ENCODE measurements at places on chromosomes 12 and 14.

- no peak for DNase-seq
These were observed 275.8 kb downstream of the ATP23 start for GRCh38 chr12:58217130-58217529.

- no peak for DNase-seq
These were observed 18.1 kb downstream of the JDP2 start for GRCh38 chr14:75445963-75446362.

DNA sequence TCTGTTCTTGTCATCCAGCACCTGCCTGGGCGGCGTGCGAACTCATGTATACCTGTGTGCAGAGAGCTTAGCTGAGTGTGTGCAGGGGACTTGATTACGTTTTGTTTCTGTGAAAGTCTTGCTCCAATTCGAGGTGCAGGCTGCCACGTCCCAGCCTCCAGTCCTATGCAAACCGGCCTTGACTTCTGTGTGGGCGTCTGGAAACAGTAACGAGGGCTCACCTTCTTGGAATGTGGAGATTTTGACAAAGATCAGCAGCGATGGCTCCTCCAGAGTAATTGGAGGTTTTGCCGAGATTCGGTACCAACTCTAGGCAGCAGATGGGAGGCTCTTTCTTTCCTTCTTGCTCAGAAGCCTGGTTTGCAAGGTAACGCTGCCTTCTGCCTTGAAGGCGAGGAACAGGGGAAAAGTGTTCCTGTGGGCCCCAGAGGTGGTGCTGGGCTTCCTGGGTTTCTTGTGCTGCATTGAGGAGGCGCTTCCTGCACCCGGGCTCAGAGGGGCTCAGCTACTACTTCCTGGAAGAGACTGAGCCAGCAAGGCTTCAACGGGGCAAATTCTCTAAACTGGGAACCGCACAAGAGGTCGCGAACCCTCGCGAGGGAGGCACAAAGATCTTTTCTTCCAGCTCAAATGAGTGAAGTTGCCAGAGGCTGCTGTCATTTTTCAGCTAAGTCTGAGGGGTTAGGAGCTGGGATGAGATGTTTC lies 249.0 kb downstream of the AACS start:
- no peak for DNase-seq

- DNase-seq = no peak
These were observed 23.4 kb upstream of the STON2 start for GRCh38 chr14:81423504-81423903.

DNA sequence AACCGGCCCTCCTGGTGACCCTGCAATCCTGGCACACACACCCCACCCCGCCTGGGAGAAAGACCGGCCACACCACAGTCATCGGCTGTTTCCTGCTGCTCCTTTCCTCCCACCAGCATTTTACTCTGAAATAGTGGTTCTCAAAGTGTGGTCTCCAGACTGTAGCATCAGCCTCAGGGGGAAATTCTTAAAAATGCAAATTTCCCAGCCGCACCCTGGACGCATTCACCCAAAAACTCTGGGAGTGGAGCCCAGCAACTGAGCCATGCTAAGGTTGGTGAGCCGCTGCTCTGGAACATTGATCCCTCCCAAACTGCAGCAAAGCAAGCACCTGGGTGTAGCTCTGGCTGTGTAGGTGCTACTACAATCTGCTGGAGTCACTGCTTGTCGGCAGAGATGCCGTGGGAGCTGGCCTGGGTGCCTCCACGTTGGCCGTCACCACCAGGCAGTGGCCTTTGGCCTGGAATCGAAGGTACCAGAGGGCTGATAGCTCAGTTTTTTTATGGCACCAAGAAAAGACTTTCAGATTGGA lies 38.4 kb upstream of the BCL2L14 start:
- no peak for DNase-seq

DNA sequence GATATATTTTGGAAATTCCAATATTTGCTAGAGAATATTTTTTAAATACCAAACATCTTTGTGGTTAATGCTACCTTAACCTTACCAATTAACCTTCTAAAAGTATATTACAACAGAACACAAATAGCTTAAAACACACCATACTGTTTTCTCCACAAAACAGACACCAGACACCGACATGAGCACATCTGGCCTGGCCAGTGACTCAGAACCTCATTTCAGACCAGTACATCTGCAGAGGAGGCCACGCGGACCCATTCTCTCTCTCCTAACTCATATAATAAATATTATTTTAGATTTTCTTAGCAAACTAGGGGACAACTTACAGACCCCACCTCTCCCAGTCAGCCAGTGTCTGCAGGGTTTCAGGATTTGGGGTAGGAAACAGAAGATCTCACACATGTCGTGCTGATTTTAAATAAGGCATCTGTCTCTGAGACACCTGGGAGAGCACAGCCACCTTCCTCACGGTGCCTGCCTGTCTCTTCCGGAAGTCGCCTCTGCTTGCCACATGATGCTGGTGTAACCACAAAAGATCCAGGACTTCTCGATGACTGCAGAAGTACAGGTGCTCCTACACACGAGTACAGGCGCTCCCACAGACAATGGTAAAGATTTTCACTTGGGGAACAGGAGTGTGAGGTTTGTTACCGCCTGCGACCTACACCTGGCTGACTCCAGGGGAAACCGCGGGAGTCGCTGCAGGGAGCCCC lies 9.7 kb upstream of the ANKLE2 start:
- peak; percentile 80 for DNase-seq

DNA sequence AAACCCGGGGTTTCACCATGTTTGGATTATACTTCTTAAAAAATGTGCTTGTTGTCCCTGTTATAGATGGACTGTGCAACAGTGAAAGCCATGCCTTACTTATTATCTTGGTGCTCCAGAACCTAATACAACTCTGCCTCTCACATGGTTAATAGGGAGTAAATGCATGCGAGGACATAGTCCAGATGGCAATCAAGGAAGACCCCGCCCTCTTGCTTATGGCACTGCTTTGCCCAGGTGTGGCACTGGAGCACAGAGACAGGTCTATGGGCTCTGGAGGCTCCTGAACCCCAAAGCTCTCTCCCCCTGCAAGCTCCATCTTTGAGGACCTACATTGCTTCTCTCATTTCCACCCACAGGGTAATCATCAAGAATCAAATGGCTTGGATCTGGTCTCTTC lies 162.1 kb upstream of the NTF3 start:
- DNase-seq = no peak

DNA sequence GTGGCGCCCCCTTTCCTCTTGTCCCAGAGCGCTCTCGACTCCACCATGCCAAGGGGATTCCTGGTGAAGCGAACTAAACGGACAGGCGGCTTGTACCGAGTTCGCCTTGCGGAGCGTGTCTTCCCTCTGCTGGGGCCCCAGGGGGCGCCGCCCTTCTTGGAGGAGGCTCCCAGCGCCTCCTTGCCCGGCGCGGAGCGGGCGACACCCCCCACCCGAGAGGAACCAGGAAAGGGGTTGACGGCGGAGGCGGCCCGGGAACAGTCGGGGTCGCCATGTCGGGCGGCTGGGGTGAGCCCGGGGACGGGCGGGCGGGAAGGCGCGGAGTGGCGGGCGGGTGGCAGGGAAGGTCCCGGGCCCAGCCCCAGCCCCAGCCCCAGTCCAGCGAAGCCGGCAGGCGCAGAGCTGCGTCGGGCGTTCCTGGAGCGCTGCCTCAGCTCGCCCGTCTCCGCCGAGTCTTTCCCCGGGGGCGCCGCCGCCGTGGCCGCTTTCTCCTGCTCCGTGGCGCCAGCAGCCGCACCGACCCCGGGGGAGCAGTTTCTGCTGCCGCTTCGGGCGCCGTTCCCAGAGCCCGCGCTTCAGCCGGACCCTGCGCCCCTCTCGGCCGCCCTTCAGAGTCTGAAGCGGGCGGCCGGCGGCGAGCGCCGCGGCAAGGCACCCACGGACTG lies 376 bp downstream of the INSM2 start:
- peak; percentile 9 for DNase-seq

DNA sequence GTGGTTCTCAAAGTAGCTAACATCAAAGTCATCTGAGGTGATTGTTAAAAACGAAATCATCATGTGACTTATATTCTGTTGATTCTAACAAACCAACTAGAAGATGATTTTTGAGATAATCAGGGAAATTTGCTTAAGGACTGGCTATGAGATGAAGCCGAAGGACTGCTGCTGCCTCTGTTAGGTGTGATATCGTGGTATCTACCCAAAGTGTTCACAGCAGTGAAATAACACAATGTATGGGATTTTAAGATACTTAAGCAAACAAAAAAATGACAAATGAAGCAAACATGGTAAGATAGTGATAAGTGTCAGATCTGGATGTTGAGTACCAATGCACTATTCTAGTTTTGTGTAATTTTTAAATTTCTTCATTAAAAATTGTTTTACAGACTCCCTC lies 59.1 kb downstream of the GXYLT1 start:
- DNase-seq = no peak

DNA sequence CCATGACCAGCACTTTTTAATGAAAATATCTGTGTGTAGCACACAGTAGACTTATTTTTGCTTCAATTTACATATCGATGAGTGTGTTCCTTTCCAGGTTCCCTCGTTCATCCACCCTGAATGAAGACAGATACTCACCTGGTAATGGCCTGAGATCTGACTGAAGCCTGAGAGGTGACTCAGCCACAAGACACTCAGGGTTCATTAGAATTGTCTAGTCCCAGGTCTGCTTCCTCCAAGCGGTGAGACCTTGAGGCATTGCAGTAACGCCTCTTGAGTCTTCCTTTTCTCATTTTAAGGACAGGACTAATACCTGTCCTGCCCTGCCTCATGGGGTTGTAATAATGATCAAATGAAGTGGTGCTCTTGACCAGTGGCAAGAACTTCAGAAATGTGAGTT lies 11.5 kb upstream of the KCNK13 start:
- DNase-seq = no peak

GRCh38 chr14:30874120-30874998 lies at the start of gene COCH:
TSS of gene COCH (plus strand) at chr14:30874559. CDS start at chr14:30874939, 380 bp downstream.
- peak; percentile 50 for DNase-seq

DNA sequence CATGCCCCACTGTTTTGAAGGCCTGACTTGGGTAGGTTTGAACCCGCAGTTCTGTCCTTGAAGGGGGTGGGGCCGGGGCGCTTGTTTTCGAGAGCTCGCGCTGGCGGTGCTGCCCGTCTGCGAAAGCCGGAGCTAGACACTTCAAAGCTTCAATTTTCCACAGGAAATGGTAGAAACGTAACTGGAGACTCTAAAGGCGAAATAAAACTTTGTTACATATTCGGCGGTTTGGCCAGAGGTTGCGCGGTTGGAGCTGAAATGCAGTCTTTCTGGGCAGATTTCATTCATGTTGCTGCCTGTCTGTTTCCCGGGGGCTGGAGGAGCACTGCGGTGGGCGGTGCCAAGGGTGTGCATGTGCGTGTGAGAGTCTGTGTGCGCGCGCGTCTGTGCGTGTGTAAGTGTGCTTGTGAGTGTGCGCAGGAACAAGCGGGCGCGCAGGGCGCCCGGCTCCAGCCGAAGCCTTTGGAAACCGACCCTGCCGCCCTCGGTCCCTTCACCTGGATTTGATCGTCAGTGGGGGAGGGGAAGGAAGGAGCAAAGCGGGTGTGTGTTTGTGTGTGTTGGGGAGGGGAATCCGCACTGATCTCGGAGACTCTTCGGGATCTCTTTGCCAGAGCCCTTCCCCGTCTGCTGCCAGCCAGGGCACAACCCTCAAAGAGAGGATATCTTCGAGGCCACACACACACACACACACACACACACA lies 227.7 kb upstream of the CRY1 start:
- DNase-seq = no peak

GRCh38 chr14:63328787-63329737 lies 10.3 kb upstream of the GPHB5 start:
- no peak for DNase-seq

DNA sequence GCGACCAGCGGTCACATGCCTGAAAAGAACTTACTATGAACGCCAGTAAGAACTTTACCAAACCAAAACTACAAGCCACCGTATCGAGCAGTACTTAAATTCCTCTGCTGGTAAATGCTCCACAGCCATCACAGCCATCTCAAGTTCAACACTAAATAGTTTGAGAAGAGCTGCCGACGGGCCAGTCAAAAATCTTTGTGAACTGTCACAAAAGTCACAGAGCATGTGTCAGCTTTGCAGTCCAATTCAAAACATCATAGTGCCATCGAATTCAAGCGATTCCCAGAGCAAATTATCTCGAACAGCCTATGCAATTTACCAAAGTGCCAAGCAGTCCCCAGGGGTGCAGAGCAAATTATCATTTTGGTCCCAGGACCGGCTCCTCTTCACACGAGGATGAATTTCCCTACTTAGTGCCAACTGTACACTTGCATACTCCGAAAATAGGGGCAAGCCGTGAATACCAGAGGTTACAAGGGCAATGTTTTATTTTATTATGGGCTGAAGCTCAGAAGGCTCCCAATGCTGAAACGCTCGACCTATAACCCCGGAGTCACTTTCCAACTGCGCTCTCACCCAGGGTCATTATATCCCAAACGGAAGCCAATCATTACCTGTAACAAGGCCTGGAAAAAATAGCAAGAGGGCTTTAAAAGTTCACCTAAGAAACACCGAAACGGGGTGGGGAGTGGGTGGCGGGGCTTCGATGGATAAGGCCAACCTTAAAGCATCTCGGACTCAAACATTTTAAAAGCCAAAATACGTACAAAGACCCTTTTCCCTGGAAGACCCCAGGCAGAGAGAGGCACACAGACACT lies 1.1 kb downstream of the LRP6 start:
- DNase-seq = peak; percentile 8

- DNase-seq = no peak
These were observed 227.7 kb downstream of the BCAT1 start for GRCh38 chr12:24721191-24721590.

DNA sequence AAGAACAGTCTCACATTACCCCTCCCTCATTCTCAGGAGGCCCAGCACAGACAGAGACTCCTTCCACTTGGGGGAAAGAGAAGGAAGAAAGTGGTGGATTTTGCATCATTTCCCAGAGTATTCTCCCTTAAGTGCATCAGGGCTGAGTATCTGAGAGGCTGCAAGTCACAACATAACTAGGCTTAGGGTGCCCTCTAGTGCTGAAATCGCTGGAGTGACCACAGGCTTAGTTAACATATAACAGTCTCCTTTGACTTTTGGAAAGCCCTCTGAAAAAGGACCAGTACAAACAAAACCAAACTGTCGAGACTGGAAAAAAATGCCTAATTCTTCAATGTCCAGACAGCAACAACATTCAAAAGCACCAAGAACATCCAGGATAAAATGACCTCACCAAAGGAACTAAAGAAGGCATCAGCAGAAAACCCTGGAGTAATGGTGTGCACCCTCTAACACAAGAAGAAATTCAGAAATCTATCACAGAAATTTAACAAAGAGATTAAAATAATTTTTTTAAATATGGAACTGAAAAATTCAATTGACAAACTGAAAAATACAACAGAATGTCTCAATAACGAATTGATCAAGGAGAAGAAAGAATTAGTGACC lies 412.3 kb downstream of the RPS29 start:
- peak; percentile 58 for DNase-seq

GRCh38 chr14:103702497-103703432 lies 12.5 kb downstream of the XRCC3 start:
- no peak for DNase-seq

- DNase-seq = no peak
These were observed 269.9 kb downstream of the RPL10L start for GRCh38 chr14:46381674-46382073.

- no peak for DNase-seq
These were observed 121.2 kb downstream of the CRACR2A start for GRCh38 chr12:3631759-3632158.

GRCh38 chr12:56450241-56450640 lies 1.0 kb upstream of the TIMELESS start:
- DNase-seq = no peak

- no peak for DNase-seq
These were observed 70.9 kb downstream of the MON2 start for GRCh38 chr12:62537551-62537950.

- peak; percentile 30 for DNase-seq
These were observed 6.0 kb upstream of the FBXO34 start for GRCh38 chr14:55265197-55265596.

- no peak for DNase-seq
These were observed 729 bp upstream of the GAPDH start for GRCh38 chr12:6533653-6533922.

- no peak for DNase-seq
These were observed 15.7 kb downstream of the CLEC4C start for GRCh38 chr12:7731486-7731885.

Data from naive B cell (primary cell).